Activated naive CD4-positive, alpha-beta T cell treated with anti-CD3 and anti-CD28 coated beads, Interleukin-2, amount 50 U/mL, for 16 hours (primary cell): ENCODE measurements at places on chromosomes 16 and 17.

- DNase-seq = no peak
Observed at GRCh38 chr16:20859699-20860098, 40.5 kb downstream of the DCUN1D3 start.

- no peak for DNase-seq
Observed at GRCh38 chr17:40265337-40265736, 22.3 kb upstream of the CDC6 start.

DNA sequence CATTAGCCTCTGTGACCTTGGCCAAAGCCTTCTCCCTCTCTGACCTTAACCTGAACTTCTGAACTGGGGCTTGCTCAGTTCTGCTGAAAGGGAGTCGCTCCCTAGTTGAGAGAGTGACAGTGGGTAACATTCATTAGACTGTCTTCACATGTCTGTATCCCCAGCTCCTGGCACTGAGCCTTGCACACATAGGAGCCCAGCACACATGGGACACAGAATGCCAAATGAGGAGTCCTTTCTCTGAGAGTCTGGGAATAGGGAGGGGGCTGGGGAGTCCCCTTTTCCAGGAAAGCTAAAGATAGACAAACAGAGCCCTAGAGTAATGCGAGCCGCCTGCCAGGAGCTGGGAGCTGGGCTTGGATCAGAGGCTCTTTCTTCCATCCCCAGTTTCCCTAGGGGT is 2.5 kb downstream of the TAC4 start:
- DNase-seq = no peak

DNA sequence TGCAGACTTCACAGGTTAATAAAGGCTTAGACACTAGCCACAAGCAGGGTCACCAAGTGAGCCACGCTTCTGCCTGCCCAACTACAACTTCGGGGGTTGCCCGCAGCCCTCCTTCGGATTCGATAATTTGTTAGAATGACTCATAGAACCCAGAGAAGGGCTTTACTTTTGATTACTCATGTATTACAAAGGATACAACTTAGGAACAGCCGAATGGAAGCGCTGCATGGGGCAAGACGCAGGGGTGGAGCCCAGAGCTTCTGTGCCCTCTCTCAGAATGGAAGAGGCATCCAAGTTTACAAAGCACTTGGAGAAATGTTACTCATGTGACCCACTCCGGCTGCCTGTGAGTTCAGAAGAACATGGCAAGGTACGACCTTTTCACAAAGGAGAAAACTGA is 7.5 kb upstream of the CDH5 start:
- DNase-seq = no peak

- no peak for DNase-seq
Observed at GRCh38 chr16:77300256-77300655, 101.0 kb downstream of the SYCE1L start.

DNA sequence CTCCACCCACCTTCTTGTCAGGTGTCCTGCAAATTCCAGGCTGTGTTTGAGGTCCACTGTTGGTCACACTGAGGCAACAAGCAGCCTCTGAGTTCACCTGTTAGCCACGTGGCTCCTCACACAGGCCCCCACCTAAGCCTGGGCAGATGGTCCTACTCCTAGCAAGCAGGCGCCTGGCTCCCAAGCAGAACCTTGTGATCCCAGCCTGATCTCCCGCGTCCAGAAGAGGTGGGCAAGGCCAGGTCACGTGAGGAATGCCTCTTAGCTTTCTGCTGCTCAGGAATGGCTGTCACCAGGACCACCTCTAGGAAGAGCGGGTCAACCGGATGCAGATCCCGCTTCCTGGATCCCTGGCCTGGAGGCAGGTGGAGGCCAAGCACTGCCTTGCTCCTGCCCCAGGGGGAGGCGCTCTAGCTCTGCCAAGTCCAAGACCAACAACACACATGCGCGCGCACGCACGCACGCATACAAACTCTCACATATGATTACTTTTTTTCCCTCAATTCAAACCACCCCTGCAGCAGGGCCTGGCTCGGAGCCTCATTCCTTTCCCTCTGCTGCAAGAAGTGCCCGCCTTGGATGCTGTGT is 9.5 kb downstream of the CYB561 start:
- DNase-seq = no peak

- no peak for DNase-seq
Observed at GRCh38 chr16:80158766-80159165, 382.0 kb upstream of the DYNLRB2 start.

DNA sequence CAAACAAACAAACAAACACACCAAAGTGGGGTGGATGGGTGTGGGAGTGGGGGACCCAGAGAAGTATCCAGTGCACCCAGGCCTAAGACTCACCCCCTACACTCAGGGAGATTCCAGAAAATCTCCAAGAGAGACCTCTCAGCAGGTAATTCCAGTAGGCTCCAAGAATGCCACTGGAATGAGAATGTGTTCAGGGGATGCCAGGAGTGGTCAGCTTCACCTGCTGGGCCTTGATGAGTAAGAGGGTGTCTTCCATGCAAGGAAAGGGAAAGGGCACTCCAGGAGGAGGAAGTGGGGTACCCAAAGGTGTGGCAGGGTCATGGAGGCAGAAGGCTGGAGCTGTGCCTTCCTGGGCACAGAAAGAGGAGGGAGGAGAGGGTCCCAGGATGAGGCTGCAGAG is 9.9 kb downstream of the CDH1 start:
- DNase-seq = no peak

GRCh38 chr17:19461681-19462080 is 50.6 kb downstream of the RNF112 start:
- no peak for DNase-seq

GRCh38 chr17:76405607-76405966 is 21.2 kb downstream of the SPHK1 start:
- DNase-seq = no peak

DNA sequence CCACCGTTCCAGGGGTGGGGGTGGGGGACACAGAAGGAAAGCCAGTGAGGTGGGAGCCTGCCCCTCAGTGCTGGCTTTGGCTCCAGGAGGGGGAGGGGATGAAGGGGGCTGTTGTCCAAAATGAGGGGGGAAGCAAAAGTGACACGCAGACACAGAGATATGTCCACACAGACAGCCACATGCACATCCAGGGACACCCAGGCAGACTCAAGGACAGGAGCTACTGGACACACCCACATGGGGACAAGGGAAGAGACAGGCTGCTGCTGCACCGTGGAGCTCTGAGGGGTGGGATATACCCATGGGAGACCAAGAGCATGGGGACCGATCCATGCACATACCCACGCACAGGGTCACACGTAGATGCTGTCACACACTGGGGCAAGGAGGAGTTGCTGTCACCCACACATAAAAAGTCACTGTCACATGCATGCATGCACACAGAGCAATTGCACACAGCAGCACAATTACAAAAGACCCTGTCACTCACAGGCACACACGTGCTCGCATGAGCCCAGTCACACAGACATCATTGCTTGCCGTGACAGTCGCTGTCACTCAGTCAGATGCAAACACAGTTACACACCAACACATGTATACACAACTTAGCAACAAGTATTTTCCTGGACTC is 1.3 kb downstream of the THRA start:
- DNase-seq = peak; percentile 33

GRCh38 chr17:58338454-58338840 is 9.9 kb upstream of the TSPOAP1 start:
- no peak for DNase-seq

DNA sequence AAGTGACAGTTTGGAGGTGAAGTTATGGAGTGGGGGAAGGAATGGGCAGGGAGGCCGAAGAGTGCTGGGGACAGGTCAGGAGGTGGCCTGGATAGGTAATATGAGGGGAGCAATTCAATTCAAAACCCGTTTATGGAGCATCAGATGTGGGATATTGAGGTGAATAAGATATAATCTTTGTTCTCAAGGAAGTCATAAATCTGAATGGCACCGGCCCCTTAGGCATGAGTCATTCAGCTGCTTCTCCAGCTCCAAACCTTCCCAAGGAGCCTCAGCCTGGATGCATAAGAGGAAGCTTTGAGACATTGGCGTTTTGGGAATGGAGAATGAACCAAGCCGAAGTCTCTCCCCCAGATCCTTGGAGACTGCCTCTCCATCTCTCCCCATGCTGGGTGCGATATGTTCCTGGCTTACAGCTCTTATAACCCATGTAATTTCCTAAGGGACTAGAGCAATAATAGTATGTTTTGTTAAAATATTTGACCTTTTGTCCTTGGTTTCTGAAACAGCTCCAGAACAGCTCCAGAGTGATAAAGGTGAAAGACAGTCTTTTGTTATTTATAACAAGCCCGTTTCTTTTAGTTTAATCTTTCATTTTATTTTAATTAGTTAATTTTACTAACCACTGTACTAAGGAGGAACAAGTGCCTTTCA is 1.7 kb downstream of the TUBG2 start:
- no peak for DNase-seq

- DNase-seq = no peak
Observed at GRCh38 chr16:56927471-56927870, 4.5 kb upstream of the HERPUD1 start.

GRCh38 chr16:57175896-57176295 is 9.9 kb downstream of the PSME3IP1 start:
- no peak for DNase-seq

- no peak for DNase-seq
Observed at GRCh38 chr16:80940069-80940856, 66.4 kb downstream of the CMC2 start.

DNA sequence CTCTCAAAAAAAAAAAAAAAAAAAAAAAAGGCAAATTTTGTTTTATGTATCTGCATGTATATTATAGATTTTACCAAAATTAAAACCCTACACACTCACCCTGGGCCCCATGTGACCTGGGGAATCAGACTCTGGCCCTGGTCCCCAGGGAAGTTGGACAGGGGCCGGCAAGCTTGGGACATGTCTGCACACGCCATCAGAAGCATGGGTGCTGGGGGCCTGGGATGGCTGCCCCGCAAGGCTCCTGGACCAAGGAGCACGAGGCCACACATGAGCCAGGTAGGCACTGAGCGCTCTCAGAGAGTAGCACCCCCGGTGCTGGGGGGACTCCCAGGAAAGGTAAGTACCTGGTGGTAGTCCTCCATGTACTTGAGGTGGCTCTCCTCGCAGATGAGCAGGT is 39.6 kb downstream of the PPL start:
- no peak for DNase-seq

DNA sequence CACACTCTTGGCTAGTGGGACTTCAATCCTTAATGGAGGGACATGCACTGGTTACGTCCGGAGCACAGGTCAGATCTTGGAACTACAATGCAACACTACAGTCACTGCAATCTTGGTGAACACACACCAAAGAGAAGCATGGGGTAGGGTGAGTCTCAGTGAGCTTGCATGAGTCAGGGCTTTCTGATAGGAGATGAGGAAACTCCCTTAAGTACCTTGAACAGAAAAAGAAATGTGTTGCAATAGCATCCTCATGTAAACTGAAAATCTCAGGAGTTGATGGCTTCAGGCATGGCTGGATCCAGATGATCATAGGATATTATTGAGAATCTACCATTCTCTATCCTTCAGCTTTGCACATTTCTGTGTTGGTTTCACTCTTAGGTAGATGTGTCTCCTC is 54.1 kb downstream of the CES1 start:
- DNase-seq = no peak

GRCh38 chr16:15792563-15792971 is 64.3 kb downstream of the MYH11 start:
- DNase-seq = no peak

DNA sequence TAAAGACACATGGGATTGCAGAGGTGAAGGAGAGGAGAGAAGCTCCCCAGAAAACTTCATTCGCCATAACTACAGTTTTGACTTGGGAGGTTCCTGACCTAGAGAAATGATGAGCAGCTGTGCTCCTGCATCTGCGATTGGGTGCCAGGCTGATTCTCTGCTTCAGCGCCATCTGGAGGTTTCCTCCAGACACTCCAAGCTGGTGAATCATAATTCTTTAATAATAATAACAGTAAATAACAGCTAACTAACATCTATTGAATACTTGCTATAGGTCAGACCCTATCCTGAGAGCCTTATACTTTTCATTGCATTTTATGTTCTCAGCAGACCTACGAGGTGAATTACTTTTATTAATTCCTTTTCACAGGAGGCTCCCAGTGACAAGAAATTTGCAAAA is 575.8 kb downstream of the TOX3 start:
- DNase-seq = no peak

- DNase-seq = no peak
Observed at GRCh38 chr16:19127205-19127604, 13.4 kb downstream of the ITPRIPL2 start.

DNA sequence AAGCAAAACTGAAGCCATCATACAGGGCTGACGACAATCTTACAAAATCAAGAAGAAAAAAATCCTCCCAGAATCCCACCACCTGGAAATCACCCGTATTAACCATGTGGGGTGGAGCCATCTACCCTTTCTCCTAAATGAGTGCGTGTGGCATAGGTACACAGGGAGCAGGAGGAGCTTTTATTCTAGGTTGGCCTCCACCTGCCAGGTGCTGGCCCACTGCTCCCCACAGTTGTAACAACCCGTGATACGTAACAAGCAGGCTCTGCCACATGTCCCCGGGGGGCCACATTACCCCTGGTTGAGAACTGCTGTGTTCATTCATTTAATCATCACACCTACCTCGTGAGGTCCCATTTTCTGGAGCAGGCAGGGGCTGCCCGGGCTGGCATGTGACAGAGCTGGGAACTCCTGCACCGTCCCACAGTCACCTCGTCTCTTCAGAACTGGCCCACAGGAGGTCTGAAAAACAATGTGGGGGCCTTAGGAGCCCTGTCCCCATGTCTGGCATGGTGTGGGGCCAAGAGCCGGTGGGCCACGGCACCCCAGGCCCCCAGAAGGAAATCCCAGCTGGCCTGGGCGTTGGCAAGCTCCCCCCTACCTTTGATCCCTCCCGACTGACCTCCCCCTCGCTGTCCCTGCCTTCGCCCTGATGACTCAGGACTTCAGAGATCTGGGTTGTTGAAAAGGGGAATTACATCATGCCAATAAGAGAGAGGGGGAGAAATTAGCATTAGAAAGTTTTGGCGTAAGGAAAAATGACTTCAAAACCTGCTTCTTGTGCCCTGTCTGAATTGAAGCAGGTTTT is 12.9 kb downstream of the CMIP start:
- no peak for DNase-seq

DNA sequence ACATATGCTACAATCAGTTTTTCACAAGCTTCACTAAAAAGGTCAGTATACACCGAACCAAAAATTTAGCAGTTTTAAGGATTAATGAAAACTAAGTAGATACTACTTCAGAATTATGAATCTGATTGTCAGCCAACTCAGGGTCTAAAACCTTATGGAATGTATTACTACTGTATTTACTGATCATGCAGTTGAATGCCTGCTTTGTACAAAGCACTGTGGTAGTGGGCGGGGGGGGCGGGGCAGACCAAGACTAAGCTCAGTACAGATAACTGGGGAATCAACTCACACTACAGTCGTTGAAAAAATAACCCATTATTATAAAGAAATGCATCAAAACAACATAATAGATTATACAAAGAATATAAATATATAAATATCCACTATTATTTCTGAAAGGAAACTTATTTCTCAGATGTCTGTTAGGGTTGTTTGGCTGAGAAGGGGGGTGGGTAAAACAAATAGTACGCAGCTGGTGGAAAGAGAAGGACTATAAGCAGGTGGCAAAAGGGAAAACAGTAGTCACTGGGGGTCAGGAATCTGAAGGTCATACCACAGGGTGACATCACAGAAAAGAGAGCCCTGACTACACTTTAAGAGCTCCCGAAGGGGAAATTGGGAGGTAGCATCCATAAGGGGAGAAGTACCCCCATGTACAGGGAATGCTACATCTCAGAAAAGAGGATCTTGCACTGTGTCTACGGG is 109.4 kb upstream of the AXIN2 start:
- DNase-seq = no peak

GRCh38 chr16:79484237-79484636 is 116.3 kb downstream of the MAF start:
- DNase-seq = no peak

GRCh38 chr17:21774263-21774662 is 81.9 kb downstream of the KCNJ18 start:
- no peak for DNase-seq
